Esophagus mucosa (tissue), 1 donor: ENCODE measurements at places on chromosomes 6 and 20.
A peak's percentile ranks its signal among the peaks of the same experiment; 100 is the strongest.

- no peak for ATAC-seq
These were observed 74.9 kb upstream of the ZNFX1 start for GRCh38 chr20:49352751-49353150.

- no peak for ATAC-seq
These were observed 49.2 kb downstream of the ANKS1A start for GRCh38 chr6:34938268-34938667.

DNA sequence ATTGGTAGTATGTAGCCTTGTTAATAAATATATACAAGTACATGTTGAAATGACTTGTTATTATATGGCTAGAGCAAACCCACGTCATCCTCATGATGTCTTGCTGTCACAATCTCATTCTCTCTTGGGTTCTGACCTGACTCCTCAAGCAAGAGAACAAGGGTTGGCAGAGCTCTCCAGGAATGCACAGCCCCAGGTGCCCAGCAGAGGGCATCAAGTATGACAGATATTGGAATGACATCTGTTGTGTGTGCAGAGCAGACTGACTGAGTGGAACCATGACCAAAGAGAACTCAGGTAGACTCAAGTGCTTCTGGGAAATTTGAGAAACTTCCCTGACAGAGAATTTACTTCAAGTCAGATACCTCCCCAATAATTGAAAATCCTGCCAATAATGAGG is 90.6 kb downstream of the PAX1 start:
- ATAC-seq, result no peak

DNA sequence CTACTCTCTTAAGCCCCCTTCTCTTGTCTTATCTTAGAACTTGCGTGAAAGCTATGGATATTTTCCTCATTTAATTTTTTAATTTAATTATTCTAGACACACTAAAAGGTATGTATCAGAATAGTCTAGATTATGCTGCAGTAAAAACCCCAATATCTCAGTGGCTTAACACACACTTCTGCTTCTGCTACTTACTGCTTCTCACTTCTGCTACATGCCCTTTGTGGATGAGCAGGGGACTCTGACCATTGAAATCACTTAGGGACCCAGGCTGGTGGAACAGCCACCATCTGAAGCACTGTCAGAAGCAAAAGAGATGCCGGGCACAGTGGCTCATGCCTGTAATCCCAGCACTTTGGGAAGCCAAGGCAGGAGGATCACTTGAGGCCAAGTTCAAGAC is 27.2 kb upstream of the SCUBE3 start:
- no peak for ATAC-seq

GRCh38 chr6:39911513-39912125 is 22.6 kb downstream of the MOCS1 start:
- no peak for ATAC-seq

DNA sequence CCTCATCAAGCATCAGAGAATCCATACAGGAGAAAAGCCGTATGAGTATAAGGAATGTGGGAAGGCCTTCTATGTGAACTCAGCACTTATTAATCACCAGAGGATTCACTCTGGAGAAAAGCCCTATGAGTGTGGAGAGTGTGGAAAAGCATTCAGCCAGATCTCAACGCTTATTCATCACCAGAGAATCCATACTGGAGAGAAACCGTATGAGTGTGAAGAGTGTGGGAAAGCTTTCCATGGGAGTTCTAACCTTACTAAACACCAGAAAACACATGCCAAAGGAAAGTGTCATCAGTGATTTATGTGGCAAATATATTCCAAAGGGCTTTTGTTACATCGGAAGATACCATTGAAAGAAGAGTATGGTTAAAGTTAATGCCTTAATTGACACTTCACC is 25.4 kb downstream of the ZKSCAN8 start:
- ATAC-seq, result no peak

DNA sequence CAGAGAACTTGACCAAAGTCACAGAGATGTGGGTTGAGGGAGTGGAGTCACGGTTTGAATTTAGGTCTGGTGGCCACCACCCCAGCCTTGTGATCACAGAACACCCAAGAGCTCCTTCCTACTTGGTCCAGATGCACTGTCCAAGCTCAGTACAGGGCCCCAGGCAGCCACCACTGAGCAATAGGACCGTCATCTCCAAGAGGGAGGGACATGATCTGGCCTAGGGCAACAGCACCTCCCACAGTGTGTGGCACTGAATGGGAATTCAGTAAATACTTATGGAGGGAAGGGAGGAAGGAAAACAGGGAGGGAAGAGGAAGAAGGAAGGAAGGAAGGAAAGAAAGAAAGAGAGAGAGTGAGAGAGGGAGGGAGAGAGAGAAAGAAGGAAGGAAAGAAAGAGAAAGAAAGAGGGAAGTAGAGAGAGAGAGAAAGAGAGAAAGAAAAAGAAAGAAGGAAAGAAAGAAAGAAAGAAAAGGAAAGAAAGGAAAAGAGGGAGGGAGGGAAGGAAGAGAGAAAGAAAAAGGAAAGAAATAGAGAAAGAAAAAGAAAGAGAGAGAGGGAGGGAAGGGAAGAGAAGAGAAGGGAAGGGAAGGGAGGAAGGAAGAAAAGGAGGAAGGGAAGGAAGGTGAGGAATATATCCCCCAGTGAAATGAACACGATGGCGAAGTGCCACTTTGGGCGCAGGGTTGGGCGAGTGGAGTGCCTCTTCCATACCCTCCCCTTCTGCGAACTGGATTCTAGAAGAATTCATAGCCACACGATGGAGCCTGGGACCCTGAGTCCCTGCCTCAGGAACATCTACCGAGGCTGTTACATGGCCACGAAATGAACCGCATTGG is 243.7 kb downstream of the TFAP2C start:
- peak; percentile 60 for ATAC-seq

DNA sequence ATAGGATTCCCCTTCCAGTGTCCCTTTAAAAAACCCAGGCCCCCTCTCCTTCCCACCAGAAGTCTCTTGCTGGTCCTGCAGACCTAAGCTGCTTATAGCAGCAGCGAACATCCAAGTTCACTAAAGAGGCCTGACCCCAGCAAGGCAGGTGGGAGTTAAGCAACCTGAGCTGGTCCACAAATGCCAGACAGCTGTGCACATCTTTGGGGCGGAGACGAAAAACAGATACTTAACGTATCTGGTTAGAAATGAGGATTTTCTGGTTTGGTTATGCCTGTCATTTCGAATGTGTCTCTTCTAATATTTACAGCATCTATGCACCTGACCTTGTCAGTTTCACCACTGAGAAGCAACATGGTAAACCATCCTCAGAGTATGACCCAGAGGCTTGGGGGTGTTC is 87.8 kb downstream of the SLC2A10 start:
- no peak for ATAC-seq

DNA sequence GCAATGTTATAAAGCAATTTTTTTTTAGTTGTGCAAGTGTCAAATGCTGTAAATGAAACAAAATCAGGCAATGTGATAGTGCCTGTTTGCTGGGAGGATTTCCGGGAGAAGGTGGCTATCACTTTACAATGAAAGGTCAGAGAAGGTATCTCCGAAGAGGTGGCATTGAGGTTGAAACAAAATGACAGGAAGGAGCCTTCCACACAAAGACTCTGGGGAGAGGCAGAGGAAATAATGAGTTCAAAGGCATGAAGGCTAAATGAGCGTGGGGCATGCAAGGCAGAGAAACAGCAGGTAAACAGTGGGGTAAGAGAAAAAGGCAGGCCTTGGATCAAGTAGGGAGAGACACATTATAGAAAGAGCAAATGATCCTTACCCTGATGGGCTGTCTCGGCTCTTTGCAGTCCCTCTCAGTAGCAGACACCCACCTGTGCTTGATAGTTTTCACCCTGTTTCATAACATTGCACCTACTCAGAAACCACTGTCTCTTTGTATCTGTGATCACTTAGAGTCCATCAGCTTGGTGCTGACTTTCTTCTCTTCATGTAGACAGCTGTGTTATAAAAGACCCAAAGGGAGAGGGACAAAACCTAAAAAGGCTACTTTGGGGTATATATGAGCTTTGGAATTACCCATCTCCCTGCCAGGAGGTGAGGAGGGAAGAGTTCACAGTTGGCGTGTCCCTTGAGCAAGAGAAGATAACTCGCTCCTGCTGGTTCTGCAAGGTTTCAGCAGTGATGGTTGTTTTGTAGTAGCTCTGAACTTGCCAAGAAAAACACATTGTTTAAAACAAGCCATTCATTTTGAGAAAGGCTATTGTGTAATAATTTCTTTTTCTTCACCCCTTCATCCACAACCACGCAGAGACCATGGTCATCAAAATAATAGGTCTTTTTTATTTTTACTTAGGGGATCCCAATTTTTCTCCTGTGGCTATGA is 22.3 kb downstream of the NRN1 start:
- ATAC-seq, result no peak

DNA sequence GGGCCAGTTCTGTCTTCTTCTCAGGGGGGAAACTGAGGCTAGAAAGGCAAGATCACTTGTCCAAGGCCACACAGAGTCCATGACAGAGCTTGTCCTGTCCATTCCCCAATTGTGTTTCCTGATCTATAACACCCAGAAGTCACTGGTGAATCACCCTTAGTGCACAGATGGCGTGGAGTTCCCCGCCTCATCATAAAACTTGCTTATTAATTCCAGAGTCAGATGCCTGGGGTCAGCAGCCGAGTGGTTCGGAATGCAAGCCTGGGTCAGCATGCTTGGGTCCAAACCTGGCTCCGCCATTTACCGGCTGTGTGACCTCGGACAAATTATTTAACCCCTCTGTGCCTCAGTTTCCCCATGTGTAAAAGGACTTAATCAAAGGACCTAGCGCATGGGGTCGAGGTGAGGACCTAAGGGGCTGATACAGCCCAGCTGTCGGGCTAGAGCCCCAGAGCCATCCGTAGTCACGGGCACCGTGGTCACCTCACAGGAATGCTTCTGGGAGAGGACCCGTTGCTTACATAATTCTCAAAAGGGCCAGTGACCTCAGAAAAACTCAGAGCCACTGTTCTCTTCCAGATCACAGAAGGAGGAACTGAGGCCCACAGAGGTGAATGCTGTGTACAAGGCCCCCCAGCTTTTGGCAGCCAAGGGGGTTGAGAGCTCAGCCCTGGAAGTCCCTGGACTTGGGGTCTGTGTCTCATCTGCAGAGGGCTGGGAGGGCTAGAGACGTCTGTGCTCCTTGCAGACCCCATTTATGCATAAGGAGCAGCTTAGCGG is 1.4 kb upstream of the ZBP1 start:
- no peak for ATAC-seq

DNA sequence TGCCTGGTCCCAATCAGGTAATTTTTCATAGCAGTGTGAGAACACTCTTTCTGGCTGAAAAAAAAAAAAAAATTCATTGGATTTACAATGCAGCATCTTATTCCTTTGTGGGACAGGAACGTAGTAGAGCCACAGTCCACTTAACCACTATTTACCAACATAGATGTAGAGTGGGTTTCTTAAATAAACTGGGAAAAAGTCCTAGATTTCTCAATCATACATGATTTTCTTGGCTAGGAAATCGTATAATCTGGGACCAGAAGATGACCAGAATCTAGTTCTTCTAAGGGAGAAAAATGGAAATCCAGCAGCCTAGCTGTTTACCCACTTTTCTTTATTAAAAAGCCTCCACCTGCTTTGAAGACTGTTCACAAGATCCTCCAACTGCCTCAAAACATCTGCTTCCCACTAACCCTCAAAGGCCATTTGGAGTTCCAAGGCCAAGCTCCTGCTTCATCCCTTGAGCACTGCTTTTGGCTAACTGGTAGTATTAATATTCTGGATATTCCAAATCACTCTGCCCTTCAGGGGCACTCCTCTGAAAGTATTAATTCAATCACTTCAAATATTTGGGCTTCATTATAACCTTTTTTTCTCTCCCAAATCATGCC is 70.4 kb downstream of the FYN start:
- no peak for ATAC-seq

DNA sequence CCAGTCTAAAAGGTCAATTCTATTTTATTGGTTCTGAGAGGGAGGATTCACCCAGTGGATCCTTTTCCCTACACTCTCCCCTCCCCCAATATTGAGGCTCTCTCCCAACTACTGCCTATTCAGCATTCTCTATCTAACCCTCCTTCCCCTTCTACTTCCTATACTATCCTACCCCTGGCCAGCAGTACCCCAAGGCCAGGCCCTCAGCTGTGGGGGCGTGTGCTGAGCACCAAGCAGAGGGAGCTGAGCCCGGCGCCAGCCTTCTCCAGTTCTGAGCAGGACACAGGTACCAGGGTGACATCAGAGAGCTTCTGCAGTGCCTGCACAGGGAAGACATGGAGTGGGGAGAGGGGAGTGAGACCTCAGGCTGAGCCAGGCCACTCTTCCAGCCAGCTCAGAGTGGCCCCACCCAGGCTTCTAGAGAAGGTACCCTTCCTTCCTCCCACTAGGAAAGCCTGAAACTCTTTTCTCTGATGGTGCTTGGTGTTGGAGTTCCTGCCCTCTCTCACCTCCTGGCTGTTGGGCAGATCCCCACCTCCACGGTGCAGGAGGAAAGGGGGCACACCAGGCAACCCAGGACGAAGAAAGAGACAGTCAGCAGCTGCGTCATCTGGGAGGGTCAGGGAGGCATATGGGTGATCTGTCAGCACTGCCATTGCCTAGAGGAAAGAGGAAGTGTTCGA is 1.9 kb downstream of the DDAH2 start:
- no peak for ATAC-seq

- ATAC-seq, result no peak
These were observed 236.4 kb downstream of the LRFN2 start for GRCh38 chr6:40350747-40351217.

GRCh38 chr6:21354805-21355238 is 238.7 kb upstream of the SOX4 start:
- ATAC-seq, result peak; percentile 55

GRCh38 chr6:95387845-95388244 is 189.5 kb upstream of the MANEA start:
- ATAC-seq, result no peak

GRCh38 chr6:111850295-111850937 is 22.8 kb downstream of the FYN start:
- ATAC-seq, result no peak

- ATAC-seq, result peak; percentile 85
These were observed 97.8 kb downstream of the ANKS1A start for GRCh38 chr6:34986845-34987246.

DNA sequence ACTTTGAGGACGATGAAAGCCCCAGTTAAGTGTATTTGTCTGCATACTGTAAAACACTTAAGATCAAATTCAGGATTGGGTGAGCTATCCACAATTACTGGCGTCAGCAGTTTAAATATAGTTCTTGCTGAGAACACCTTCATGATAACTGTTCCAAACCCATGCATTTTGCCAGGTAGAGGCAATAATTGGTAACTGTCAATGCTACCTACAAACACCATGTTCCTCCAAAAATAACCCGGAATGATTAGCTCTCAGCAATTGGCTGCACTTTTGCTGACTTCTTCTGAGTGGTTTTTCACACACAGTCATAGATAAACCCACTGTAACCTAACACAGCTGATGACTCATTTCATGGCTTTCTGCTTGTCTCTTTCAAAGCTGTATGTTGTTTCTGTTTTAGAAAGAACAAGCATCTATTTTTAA is 1358.6 kb upstream of the GJE1 start:
- peak; percentile 71 for ATAC-seq

DNA sequence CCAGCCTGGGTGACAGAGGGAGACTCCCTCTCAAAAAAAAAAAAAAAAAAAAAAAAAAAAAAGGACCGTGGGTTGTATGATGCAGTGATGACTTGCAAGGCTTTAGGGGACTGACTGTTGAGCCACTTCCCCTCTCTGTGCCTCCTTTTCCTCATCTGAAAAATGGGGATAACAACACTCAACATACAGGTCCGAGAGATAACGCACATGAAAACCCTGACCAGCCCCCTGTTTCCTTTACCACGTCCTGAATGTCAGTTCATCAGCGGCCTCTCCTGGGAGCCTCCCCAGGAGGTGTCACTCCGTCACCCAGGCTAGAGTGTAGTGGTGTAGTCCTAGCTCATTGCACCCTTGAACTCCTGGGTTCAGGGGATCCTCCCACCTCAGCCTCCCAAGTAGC is 3.9 kb downstream of the SLA2 start:
- no peak for ATAC-seq

GRCh38 chr20:9269280-9269971 is 200.5 kb downstream of the PLCB4 start:
- no peak for ATAC-seq
